ENCODE measurements at places on chromosomes 7 and 10.

DNA sequence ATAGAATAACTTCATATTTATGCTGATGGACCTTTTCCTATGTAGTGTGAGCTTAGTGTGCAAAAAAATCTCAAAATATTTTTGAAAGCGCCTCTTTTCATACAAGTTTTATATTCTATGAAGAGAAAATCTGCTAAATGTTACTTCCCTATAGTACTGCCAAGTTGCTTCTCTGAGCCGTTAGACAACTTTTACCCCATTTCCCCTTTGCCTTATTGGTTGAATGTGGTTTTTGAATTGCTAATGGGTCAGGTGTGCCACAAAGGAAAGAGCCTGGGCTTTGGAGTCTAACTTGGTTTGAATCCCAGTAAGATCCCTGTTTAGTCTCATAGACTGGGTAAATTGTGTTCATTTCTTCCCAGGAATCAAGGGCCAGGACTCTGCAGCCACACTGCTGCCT, 261.5 kb downstream of the SNX10 start:
- H3K4me1 ChIP-seq, result no peaks in the 10 kb centered on the region
- no peak overlapping the region for H3K4me3 ChIP-seq

- peaks cover 20% of the 10 kb centered on the region for H3K36me3 ChIP-seq
- H3K4me3 ChIP-seq, result peak overlapping the region; percentile 91
- peak overlapping the region; percentile 98 for H3K27ac ChIP-seq
Observed at GRCh38 chr7:99559175-99559915, 903 bp downstream of the ZNF655 start.

- no peak for DNase-seq
- no peak overlapping the region for H3K4me3 ChIP-seq
- no peaks in the 10 kb centered on the region for H3K4me1 ChIP-seq
- no peaks in the 10 kb centered on the region for H3K36me3 ChIP-seq
Observed at GRCh38 chr7:29398011-29398410, 165.6 kb upstream of the PRR15 start.

GRCh38 chr10:86392723-86393094, 26.1 kb upstream of the GRID1 start:
- no peak overlapping the region for H3K27ac ChIP-seq
- no peak overlapping the region for H3K4me3 ChIP-seq
- H3K4me1 ChIP-seq, result peaks cover 19% of the 10 kb centered on the region
- peaks cover 44% of the 10 kb centered on the region for H3K27me3 ChIP-seq
- DNase-seq, result no peak
- H3K36me3 ChIP-seq, result no peaks in the 10 kb centered on the region

GRCh38 chr10:51029172-51029641, 45.1 kb upstream of the PRKG1 start:
- no peaks in the 10 kb centered on the region for H3K27me3 ChIP-seq
- DNase-seq, result no peak
- no peaks in the 10 kb centered on the region for H3K36me3 ChIP-seq
- no peak overlapping the region for H3K27ac ChIP-seq
- H3K4me1 ChIP-seq, result no peaks in the 10 kb centered on the region
- no peak overlapping the region for H3K4me3 ChIP-seq

- H3K27me3 ChIP-seq, result no peaks in the 10 kb centered on the region
- no peaks in the 10 kb centered on the region for H3K36me3 ChIP-seq
- no peak overlapping the region for H3K4me3 ChIP-seq
- DNase-seq, result no peak
- H3K4me1 ChIP-seq, result no peaks in the 10 kb centered on the region
Observed at GRCh38 chr10:94137747-94138146, 144.0 kb downstream of the PLCE1 start.

- H3K27me3 ChIP-seq, result no peaks in the 10 kb centered on the region
- no peak overlapping the region for H3K4me3 ChIP-seq
- DNase-seq, result no peak
- no peaks in the 10 kb centered on the region for H3K36me3 ChIP-seq
- H3K4me1 ChIP-seq, result no peaks in the 10 kb centered on the region
- H3K27ac ChIP-seq, result no peak overlapping the region
Observed at GRCh38 chr7:105438254-105438653, 49.5 kb upstream of the SRPK2 start.

DNA sequence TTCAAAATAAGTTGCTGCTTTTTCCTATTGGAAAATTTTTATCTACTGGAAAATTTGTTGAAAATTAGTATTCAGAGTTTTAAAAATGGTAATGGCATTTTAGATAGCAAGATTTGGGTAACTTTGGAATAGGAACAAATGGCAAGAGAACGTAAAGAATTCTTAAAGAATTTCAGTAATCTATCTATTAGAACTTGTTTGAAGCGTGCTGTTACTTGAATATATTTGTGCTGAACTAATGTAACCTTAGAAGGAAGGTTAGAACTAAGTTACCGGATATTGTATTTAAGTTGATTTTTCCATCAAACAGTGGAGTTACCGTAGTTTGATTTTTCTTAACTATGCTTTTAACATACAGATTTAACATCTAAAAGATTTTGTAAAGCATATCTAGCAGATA, 25.9 kb downstream of the SEPTIN7 start:
- H3K4me1 ChIP-seq, result peaks cover 24% of the 10 kb centered on the region
- no peaks in the 10 kb centered on the region for H3K27me3 ChIP-seq
- peak overlapping the region; percentile 29 for H3K27ac ChIP-seq
- no peak for DNase-seq
- H3K36me3 ChIP-seq, result peaks cover 11% of the 10 kb centered on the region
- H3K4me3 ChIP-seq, result no peak overlapping the region

DNA sequence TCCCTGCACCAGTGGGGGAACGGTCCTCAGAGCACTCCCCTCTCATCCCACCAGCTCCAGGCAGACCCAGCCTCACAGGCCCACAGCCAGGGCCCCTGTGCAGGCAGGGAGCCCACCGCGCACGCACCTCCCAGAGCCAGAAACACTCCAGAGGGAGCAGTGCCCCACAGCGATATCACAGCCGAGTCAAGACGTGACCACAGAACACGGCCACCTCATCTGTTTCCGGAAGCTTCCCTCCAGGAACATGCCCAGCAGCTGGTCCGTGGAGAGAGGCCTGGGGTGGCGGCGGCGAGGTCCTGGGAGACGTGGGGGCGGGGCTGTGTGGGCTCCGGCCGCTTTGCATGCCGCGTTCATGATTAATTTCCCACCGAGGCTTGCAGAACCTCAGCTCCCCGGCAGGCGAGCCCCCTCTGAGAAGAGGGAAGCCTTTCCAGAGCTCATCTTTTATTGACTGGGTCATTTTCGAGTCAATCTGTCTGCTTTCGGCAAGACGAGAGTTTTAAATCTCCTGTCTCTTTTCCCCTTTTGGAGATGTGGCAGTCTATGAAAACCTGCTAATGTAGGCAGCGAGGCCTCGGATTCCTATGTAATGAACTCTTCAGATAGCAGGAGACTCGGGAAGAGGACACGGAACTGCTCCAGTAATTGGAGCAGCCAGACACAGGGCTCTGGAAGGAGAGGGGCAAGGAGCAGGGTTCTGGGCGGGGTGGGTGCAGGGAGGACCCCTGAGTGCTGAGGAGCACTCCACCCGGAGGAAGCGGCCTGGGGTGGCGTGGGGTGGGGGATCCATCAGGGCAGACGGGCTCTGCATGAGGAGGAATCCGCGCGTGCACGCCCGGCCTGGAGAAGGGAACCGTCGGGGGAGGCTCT, 242.8 kb downstream of the ELFN1 start:
- H3K36me3 ChIP-seq, result no peaks in the 10 kb centered on the region
- no peak overlapping the region for H3K27ac ChIP-seq
- H3K4me1 ChIP-seq, result peaks cover 3% of the 10 kb centered on the region
- DNase-seq, result no peak

- H3K36me3 ChIP-seq, result no peaks in the 10 kb centered on the region
- H3K4me3 ChIP-seq, result no peak overlapping the region
- H3K4me1 ChIP-seq, result peaks cover 36% of the 10 kb centered on the region
Observed at GRCh38 chr7:137978464-137979237, 23.2 kb downstream of the CREB3L2 start.

- peak overlapping the region; percentile 64 for H3K27ac ChIP-seq
- H3K36me3 ChIP-seq, result peaks cover 11% of the 10 kb centered on the region
- H3K27me3 ChIP-seq, result no peaks in the 10 kb centered on the region
- H3K4me1 ChIP-seq, result peaks cover 11% of the 10 kb centered on the region
- DNase-seq, result no peak
- H3K4me3 ChIP-seq, result peak overlapping the region; percentile 91
Observed at GRCh38 chr10:93701866-93702209, 554 bp downstream of the FRA10AC1 start.

- H3K36me3 ChIP-seq, result no peaks in the 10 kb centered on the region
- DNase-seq, result no peak
- H3K27ac ChIP-seq, result no peak overlapping the region
- no peaks in the 10 kb centered on the region for H3K27me3 ChIP-seq
- H3K4me1 ChIP-seq, result no peaks in the 10 kb centered on the region
Observed at GRCh38 chr7:3180604-3181003, 120.4 kb upstream of the SDK1 start.

GRCh38 chr10:119845656-119846055, 27.0 kb downstream of the MCMBP start:
- H3K4me1 ChIP-seq, result peaks cover 4% of the 10 kb centered on the region
- no peaks in the 10 kb centered on the region for H3K27me3 ChIP-seq
- no peak for DNase-seq
- no peak overlapping the region for H3K4me3 ChIP-seq

DNA sequence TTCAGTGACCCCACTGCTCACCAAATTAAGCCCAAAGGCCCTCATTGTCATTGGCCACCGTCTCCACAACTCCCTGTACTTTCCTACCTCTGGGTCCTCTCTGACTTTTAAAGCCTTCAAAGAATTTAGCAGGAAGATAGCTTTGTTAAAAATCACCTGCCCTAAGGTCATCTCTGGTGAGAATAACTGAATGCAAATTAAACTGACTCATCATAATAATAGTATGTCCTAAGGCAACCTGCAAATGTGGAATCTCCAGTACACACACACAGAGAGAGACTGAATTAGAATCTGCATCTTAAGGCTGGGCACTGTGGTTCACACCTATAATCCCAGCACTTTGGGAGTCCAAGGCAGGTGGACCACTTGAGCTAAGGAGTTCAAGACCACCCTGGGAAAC, 24.1 kb downstream of the OAT start:
- no peaks in the 10 kb centered on the region for H3K27me3 ChIP-seq
- no peak overlapping the region for H3K27ac ChIP-seq
- H3K4me3 ChIP-seq, result no peak overlapping the region
- no peak for DNase-seq

- no peak for DNase-seq
- H3K4me1 ChIP-seq, result no peaks in the 10 kb centered on the region
- no peaks in the 10 kb centered on the region for H3K36me3 ChIP-seq
- no peak overlapping the region for H3K27ac ChIP-seq
- H3K4me3 ChIP-seq, result no peak overlapping the region
Observed at GRCh38 chr10:2734603-2735002, 332.7 kb upstream of the PFKP start.

GRCh38 chr7:158289761-158290523, 297.7 kb downstream of the PTPRN2 start:
- H3K27me3 ChIP-seq, result no peaks in the 10 kb centered on the region
- H3K27ac ChIP-seq, result no peak overlapping the region

GRCh38 chr7:77209479-77210139, 10.0 kb upstream of the FGL2 start:
- H3K4me3 ChIP-seq, result no peak overlapping the region
- no peak overlapping the region for H3K27ac ChIP-seq
- H3K36me3 ChIP-seq, result no peaks in the 10 kb centered on the region
- H3K4me1 ChIP-seq, result peaks cover 4% of the 10 kb centered on the region
- DNase-seq, result no peak

DNA sequence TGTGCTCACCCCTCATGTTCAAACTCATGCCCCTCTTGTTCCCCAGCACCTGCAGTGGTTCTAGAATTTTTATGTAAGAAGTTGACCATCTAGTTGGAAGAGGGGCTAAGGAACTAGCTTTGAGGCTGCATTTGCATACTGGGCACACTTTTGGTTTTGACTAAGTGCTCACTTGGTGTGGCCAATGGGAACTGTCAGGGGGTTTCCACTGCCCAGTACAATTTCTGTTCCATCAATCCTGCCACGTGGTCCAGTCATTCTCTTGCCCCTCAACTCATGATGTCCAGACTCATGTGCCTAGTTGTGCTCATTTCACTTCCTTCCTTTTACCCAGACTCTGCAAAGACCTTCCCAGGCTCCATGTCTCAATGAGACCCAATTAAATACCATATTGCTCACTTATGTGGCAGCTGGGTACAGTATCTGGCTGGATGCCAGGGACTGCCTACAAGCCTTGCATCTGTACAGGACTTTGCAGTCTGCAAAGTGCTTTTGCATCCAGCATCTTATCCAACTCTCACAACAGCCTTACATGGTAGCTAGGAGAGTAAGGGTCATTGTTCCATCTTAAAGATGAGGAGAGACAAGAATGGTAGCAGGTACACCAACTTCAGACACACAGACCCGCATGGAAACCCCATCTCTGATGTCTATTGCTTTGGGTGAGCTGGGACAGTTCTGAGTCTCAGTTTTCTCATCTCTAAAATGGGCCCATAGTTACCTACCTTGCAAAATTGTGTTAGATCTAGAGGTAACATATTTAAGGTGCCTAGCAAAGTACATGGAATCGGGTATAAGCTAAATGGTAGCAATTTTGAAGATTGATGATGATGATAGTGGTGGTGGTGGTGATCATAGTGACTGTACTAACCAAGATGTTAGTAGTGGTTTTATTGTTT, 30.1 kb upstream of the KCNMA1 start:
- no peak for DNase-seq
- H3K36me3 ChIP-seq, result no peaks in the 10 kb centered on the region
- H3K27me3 ChIP-seq, result peaks cover 3% of the 10 kb centered on the region
- H3K27ac ChIP-seq, result no peak overlapping the region
- no peak overlapping the region for H3K4me3 ChIP-seq
- H3K4me1 ChIP-seq, result no peaks in the 10 kb centered on the region

- H3K4me1 ChIP-seq, result no peaks in the 10 kb centered on the region
- H3K27ac ChIP-seq, result no peak overlapping the region
- DNase-seq, result no peak
- no peaks in the 10 kb centered on the region for H3K27me3 ChIP-seq
Observed at GRCh38 chr10:54905578-54906192, 104.7 kb upstream of the PCDH15 start.

DNA sequence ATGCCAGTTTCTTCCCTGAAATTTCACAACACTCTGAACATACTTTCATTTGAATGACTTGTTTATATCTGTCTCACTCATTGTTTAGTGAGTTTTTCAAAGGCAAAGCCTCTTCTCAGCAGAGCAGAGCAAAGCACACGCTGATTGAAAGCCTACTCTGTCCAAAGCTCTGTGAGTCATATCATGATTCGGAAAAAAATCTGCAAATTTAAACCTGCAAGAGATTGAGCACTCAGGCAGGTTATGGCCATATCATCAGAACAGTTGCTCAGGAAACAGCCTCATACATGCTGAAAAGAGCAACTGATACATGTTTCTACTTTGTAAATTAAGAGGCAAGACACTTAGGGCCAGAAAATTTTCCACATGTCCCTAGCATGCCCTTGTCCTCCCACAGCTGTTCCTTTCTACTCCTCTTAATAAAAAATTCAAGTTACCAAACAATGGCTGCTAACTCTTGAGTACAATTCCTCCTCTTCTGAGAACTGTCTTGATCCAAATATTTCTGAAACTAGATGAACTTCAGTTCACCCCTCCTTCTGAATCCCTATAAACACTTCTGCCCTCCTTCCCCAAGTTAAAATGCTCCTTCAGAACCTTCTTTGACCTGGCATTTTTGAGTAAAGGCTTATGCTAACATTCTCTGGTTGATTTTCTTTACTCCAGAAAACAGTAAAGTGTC, 140.6 kb upstream of the HPS1 start:
- H3K27me3 ChIP-seq, result no peaks in the 10 kb centered on the region
- H3K4me1 ChIP-seq, result no peaks in the 10 kb centered on the region
- no peak overlapping the region for H3K4me3 ChIP-seq
- no peak for DNase-seq
- H3K36me3 ChIP-seq, result no peaks in the 10 kb centered on the region
- no peak overlapping the region for H3K27ac ChIP-seq

GRCh38 chr10:131657318-131657984, 243.4 kb upstream of the PPP2R2D start:
- no peak overlapping the region for H3K4me3 ChIP-seq
- H3K4me1 ChIP-seq, result no peaks in the 10 kb centered on the region
- H3K36me3 ChIP-seq, result no peaks in the 10 kb centered on the region
- H3K27me3 ChIP-seq, result no peaks in the 10 kb centered on the region
- no peak for DNase-seq
- H3K27ac ChIP-seq, result no peak overlapping the region
